Activated naive CD4-positive, alpha-beta T cell treated with anti-CD3 and anti-CD28 coated beads for 36 hours (primary cell): ENCODE measurements at places on chromosomes 12 and 14. TPM values are rescaled to one million over a fixed set of nuclear protein-coding genes. Genes with fewer than 3 reads are reported as not detected.

CPNE6 gene
- total RNA-seq, result not detected

HRK gene
- not detected for total RNA-seq

MAP3K9 gene
- 5.6 TPM for total RNA-seq

SPTB gene
- total RNA-seq, result 0.42 TPM

MYH6 gene
- total RNA-seq, result not detected

RNASE3 gene
- total RNA-seq, result not detected

P2RX7 gene
- 6.3 TPM for total RNA-seq

CCDC88C gene
- total RNA-seq, result 76.0 TPM

COX8C gene
- total RNA-seq, result 0.79 TPM

DNA sequence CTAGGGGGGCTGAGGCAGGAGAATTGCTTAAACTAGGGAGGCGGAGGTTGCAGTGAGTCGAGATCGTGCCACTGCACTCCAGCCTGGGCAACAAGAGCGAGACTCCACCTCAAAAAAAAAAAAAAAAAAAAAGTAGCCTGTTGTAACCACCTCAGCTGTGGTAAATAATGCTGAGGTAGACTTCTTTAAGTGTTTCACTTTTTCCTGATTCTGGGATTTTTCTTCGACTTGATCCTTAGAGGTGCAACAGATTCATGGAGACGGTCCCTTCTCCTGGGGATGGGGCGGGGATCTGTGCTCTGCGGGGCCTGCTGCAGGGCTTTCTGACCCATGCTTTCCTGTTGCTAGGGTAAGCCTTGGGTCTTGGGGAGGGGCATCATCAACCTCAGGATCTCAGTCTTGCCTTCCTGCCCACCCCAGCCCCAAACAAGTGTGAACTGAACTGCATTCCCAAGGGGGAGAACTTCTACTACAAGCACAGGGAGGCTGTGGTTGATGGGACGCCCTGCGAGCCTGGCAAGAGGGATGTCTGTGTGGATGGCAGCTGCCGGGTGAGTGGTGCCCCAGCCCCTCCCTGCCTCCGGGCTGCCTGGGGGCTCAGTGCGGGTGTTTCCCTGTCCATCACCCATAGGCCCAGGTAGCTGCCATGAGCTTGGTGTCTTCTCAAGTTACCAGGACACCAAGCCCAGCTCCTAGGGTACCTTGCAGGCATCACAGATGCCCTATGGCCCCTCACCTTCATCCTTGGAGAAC, 12.4 kb downstream of the PAPLN start:
- peaks cover 10% of the 10 kb centered on the region for H3K4me1 ChIP-seq
- peaks cover 16% of the 10 kb centered on the region for H3K27me3 ChIP-seq
- no peaks in the 10 kb centered on the region for H3K36me3 ChIP-seq
- no peak for DNase-seq
- H3K4me3 ChIP-seq, result no peak overlapping the region

- peaks cover 26% of the 10 kb centered on the region for H3K4me1 ChIP-seq
- no peak within 1 kb of the TSS for H3K4me3 ChIP-seq
- H3K36me3 ChIP-seq, result no peaks in the 10 kb centered on the region
- DNase-seq, result no peak
- peaks cover 67% of the 10 kb centered on the region for H3K27me3 ChIP-seq
- no peak within 1 kb of the TSS for H3K27ac ChIP-seq
Observed at GRCh38 chr14:50871914-50872732, at the start of gene ABHD12B. Gene ABHD12B, plus strand, starts transcription at chr14:50872053. Its CDS starts 122 bp downstream, at chr14:50872175.

- no peak overlapping the region for H3K4me3 ChIP-seq
- H3K4me1 ChIP-seq, result no peaks in the 10 kb centered on the region
- H3K27me3 ChIP-seq, result no peaks in the 10 kb centered on the region
- H3K36me3 ChIP-seq, result no peaks in the 10 kb centered on the region
- no peak overlapping the region for H3K27ac ChIP-seq
- DNase-seq, result no peak
Observed at GRCh38 chr12:128077211-128077916, 189.6 kb upstream of the TMEM132C start.

DNA sequence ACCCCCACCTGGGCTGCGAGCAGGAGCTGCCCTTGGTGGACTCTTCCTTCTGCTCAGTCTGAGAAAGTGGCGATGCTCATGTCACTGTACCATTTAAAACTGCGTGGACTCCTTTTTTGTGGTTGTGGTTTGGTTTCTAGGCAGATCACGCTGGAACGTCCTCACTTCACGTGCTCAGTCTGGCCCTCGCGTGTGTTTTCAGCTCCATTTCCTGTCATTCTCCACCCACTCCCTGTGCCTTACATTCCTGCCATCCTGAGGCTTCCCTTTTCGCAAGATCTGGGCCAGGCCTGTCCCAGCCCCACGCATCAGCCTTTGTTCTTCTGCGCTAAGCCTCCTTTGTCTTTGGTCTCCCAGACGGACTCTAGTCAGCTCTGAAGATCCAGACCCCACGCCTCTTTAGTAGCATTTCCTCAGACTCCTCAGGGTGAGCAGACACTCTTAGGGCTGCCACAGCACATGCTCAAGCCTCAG, 105.4 kb downstream of the FBXL14 start:
- peak overlapping the region; percentile 27 for H3K27ac ChIP-seq
- no peaks in the 10 kb centered on the region for H3K27me3 ChIP-seq
- H3K4me1 ChIP-seq, result peaks cover 18% of the 10 kb centered on the region
- peaks cover 9% of the 10 kb centered on the region for H3K36me3 ChIP-seq
- no peak overlapping the region for H3K4me3 ChIP-seq
- peak; percentile 37 for DNase-seq

DNA sequence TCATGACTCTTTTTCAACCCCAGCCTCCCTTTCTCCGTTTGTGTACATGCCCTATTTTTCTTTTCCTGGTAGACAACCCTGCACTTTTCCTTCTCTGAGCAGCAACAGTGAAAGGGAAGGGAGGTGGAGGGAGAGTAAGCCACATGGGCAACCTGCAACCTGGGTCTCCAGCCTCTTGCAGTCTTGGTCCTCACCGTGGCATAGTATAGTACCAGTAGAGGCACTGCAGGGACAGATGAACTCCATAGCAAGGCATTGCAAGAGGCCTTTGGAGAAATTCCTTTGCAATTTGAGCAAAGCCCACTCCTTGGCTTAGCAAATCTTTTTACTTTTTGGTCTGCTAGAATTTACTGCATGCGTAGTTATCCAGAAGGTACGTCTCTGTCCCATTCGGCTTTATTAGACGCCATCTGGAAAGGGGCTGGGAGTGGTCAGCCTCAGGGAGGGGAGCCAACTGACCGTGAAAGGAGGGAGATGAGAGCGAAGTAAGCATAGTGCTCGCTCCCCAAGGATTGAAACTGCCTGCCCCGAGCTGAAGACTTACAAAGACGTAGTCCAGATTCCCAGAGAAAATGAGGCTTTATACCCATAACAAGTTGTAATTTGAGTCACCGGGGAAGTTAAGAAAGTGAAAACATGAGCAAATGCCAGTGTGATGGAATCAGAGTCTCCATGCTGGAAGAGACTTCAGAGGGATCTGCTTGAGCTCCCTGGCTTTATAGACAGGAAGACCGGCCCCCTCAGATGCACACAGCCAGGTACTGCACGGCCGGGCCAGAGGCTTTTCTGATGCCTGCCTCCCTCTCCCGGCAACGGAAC, 332.0 kb downstream of the CACNA1C start:
- H3K36me3 ChIP-seq, result no peaks in the 10 kb centered on the region
- peaks cover 5% of the 10 kb centered on the region for H3K27me3 ChIP-seq
- H3K27ac ChIP-seq, result no peak overlapping the region
- no peak overlapping the region for H3K4me3 ChIP-seq
- no peak for DNase-seq

DNA sequence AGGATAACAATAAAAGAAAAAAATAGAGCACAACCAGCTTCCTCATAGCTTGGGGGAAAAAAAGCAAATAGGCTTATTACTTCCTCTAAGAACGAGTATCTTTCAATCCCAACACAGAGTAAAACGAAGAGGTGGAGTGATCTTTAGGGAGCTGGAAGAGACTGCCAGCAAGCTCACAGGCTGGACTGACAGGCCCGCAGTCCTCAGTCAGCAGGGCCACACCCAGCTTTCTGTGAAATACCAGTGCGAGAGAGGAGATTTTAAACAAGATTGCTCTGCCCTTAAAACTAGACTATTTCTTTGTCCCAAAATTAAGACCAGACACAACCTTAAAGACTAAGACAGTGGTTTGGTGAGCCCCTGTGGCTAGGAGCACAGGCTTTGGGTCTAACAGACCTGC, 32.9 kb downstream of the SETD3 start:
- no peaks in the 10 kb centered on the region for H3K4me1 ChIP-seq
- no peak overlapping the region for H3K4me3 ChIP-seq
- no peak for DNase-seq

GRCh38 chr14:93989939-93990338, 7.2 kb upstream of the CCDC197 start:
- H3K4me3 ChIP-seq, result no peak overlapping the region
- H3K27me3 ChIP-seq, result no peaks in the 10 kb centered on the region
- H3K27ac ChIP-seq, result no peak overlapping the region
- peaks cover 3% of the 10 kb centered on the region for H3K4me1 ChIP-seq
- no peak for DNase-seq

DNA sequence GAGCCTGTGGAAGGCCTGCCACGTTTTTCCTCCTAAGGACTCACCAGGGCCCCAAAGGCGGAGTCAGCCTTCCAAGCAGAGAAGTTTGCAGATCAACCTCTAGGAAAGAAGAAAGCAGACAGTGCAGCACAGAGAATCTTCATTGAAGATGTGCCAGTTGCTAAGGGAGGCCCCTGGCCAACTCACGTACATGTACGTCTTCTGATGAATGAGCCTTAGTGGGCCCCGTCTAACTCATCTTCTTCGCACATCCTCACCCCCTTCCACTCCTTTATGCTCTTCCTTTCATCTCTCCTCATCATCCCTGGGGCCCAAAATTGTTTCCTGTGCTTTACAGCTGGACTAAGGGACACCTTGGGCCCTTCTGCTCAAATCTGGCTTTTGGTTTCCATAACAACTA, 703.0 kb upstream of the TBX3 start:
- H3K27me3 ChIP-seq, result no peaks in the 10 kb centered on the region
- no peak overlapping the region for H3K27ac ChIP-seq
- no peak for DNase-seq
- H3K4me1 ChIP-seq, result no peaks in the 10 kb centered on the region
- no peak overlapping the region for H3K4me3 ChIP-seq

DNA sequence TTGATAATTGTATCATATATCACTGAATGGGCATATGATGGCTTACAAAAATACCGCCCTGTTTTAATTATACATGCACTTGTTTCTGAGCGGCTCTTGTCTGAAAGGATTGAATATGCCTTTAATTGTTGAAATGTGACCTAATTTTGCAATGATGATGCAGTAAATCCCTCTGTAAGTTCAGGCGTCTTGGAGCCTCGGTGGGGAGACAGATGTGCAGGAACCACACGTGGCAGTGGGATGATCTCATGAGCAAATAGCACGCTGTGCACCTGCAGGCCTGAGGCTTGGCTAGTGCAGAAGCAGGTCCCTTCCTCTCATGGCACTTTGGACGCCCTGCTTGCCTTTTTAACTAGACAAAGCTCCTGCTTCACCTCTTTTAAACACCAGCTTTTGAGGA, 49.3 kb upstream of the ASPG start:
- H3K27me3 ChIP-seq, result peaks cover 15% of the 10 kb centered on the region
- H3K36me3 ChIP-seq, result no peaks in the 10 kb centered on the region
- no peaks in the 10 kb centered on the region for H3K4me1 ChIP-seq

DNA sequence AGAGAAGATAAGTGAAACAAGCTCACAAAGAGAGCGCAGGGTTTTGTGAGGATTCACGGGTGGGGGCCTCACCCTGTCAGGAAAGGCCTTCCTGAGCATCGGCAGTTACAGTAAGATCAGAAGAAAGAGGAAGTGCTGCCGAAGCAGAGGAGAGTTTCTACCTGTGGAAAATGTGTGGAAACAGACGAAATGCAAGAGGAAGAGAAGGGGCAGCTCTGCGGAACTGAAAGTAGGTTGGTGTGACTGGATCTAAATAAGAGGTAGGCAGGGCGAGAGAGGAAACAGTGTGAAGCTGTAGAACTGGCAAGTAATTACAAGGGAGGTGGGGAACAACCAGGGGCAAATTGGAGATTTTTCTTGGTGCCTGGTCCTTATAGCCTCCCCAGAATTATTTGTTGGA, 2.6 kb downstream of the GPR68 start:
- DNase-seq, result peak; percentile 53
- peaks cover 2% of the 10 kb centered on the region for H3K36me3 ChIP-seq
- peak overlapping the region; percentile 55 for H3K4me3 ChIP-seq
- no peaks in the 10 kb centered on the region for H3K27me3 ChIP-seq

GRCh38 chr14:65972891-65973290, 513.3 kb upstream of the CCDC196 start:
- H3K4me1 ChIP-seq, result no peaks in the 10 kb centered on the region
- no peaks in the 10 kb centered on the region for H3K36me3 ChIP-seq

DNA sequence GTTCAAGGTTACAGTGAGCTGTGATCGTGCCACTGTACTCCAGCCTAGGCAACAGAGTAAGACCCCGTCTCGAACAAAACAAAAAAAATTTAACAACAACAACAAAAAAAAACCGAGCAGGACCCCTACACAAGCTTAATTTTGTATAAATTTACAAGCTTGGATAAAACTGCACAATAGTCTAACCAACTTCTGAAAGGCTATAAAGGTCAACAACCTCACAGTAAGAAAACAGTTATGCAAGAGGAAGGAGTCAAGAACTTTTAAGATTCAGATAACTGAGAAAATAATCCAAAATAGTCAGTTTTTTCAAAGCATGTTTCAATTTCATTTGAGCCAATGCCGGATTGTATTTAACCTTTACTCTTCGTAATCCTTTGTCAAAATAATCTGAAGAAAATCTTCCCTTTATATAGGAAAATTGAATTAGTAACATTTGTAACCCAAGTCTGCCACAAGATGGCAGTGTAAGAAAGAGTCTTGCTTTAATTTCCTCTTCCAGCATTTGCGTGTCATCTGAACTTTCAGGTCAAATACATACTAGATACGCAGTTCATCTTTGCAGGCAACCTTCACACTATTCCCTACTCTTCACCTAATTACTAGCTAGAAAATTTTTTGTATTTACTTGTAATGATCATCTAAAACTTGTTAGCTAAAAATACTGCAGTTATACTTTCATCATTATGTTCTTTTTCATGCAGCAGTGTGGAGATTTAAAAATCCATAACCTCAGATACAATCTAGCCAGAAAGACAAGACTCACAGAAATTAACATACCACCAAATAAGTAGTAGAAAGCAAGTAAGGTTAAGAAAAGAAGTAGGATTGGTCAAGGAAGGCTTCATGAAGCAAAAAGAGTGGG, 5.8 kb downstream of the CCNB1IP1 start:
- H3K27me3 ChIP-seq, result no peaks in the 10 kb centered on the region
- H3K4me1 ChIP-seq, result peaks cover 45% of the 10 kb centered on the region
- peaks cover 39% of the 10 kb centered on the region for H3K36me3 ChIP-seq
- peak; percentile 38 for DNase-seq
- no peak overlapping the region for H3K4me3 ChIP-seq

- H3K27me3 ChIP-seq, result peaks cover 2% of the 10 kb centered on the region
- no peak overlapping the region for H3K27ac ChIP-seq
- no peak for DNase-seq
- H3K36me3 ChIP-seq, result no peaks in the 10 kb centered on the region
- peaks cover 3% of the 10 kb centered on the region for H3K4me1 ChIP-seq
- H3K4me3 ChIP-seq, result no peak overlapping the region
Observed at GRCh38 chr14:90345239-90345557, 13.5 kb upstream of the NRDE2 start.

GRCh38 chr14:91515979-91516378, 5.9 kb upstream of the PPP4R3A start:
- H3K27ac ChIP-seq, result no peak overlapping the region
- H3K4me3 ChIP-seq, result no peak overlapping the region
- H3K36me3 ChIP-seq, result no peaks in the 10 kb centered on the region
- H3K27me3 ChIP-seq, result no peaks in the 10 kb centered on the region
